Activated naive CD4-positive, alpha-beta T cell treated with anti-CD3 and anti-CD28 coated beads, Interleukin-2, amount 10 ng/mL, durations not matched to agents 7 days and 5 days (primary cell): ENCODE measurements at places on chromosomes 4 and X.

DNA sequence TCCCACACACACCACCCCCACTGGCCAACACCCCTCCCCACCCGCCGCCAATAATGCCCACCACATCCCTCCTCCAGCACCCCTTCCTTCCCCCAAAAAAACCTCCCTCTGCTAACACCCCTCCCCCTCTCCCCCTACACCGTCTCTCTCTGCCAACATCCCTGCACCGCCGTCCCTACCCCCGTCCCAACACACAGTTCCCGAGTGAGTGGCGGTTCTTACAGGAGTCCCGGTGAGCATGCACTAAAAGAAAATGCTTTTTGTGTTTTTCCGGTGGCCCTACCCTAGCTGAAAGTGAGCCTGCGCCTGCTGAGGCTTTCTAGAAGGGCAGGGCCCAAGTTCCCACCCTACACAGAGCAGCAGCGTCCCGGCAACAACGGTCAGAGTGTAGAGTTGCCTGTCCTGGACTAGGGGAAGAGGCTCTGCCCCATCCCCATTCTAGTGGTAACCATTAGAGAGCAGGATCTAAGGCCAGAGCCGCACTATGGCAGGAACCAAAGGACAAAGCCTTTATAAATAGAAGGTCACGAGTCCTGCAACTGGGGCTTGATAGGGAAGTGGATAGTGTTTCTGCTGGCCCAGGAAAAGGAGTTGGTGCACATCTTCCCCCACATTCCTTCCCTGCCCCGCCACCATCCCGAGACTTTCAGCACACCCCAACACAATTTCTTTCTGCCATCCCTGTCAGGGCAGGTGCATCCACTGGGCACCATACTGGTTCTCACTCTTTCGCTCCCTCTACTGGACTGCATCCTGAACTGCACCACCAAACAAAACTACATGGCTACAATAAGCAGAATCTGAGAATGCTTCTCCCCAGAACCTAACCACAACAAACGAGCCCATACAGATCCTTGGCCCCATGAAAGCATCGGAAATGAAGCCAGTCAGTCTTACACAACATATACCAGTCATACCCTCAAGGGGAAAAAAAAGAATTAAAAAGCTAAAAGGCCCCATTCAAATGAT is 78.1 kb upstream of the PAGE3 start:
- H3K4me3 ChIP-seq: no peak overlapping the region
- no peaks in the 10 kb centered on the region for H3K27me3 ChIP-seq
- no peaks in the 10 kb centered on the region for H3K36me3 ChIP-seq
- peaks cover 22% of the 10 kb centered on the region for H3K4me1 ChIP-seq

GRCh38 chr4:42309361-42310260 is 87.7 kb upstream of the SHISA3 start:
- no peak for DNase-seq
- H3K27me3 ChIP-seq: peaks cover 4% of the 10 kb centered on the region
- no peak overlapping the region for H3K4me3 ChIP-seq
- H3K4me1 ChIP-seq: no peaks in the 10 kb centered on the region
- H3K27ac ChIP-seq: no peak overlapping the region

DNA sequence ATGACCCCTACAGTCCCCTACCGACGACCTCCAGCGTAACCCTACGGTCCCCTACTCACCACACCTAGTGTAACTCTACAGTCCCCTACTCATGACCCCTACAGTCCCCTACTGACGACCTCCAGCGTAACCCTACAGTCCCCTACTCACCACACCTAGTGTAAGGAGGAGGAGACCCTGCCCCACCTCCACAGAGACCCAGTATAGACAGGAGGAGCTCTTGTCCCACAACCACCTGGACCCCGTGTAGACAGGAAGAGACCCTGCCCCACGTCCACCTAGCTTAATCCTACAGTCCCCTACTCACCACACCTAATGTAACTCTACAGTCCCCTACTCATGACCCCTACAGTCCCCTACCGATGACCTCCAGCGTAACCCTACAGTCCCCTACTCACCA is 26.9 kb downstream of the CSF2RA start:
- no peak overlapping the region for H3K27ac ChIP-seq
- no peak overlapping the region for H3K4me3 ChIP-seq
- peaks cover 33% of the 10 kb centered on the region for H3K27me3 ChIP-seq
- DNase-seq: no peak
- no peaks in the 10 kb centered on the region for H3K36me3 ChIP-seq

DNA sequence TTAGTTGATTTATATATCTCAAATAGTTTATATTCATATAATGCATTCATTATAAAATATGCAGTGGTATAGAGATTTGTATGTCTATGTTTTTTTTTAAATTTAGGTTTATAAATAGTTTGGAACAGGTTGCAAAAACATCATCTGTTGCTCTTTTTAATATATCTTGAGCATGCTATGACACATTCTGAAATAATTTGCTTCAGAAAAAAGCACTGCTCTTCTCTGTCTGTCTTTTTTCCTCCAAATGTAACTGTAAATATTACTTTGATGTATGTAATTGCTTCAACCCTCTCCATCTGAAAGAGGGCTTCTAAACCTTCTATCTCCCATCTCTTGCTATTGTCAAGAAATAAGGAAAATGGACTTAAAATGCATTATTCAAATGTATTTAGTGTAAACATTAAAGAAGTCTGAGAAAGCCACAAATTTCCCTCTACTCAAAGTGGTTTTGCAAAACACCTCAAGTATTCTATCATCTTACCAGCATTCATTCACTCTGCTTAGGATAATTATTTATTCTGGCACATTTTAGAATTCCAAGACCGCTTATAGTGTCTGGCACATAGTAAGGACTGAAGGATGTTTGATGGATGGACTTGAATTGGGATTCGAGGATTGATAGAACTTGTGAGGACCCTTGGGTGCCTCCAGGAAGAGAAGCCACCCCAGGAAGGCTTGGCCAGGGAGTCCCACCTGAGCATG is 87.8 kb downstream of the CLNK start:
- no peaks in the 10 kb centered on the region for H3K4me1 ChIP-seq
- H3K36me3 ChIP-seq: no peaks in the 10 kb centered on the region
- no peak overlapping the region for H3K27ac ChIP-seq

DNA sequence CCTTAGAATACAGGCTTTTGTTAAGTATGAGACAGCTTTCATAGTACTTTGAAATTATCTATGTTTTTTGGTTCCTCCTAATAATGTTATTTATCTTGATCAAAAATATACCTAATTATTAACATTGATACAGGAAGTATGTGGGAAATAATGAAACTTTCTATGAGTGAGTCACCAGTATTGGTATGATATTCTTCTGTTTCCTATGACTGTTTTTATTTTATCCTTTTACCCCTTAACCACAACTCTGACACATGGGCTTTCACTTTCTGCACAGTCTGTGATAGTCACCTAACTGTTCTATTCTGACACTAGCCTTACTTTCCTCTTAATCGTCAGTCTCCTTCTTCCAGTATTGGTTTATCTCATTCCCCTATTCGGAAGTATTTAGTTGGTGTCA is 4.7 kb downstream of the THAP9 start:
- H3K27me3 ChIP-seq: no peaks in the 10 kb centered on the region
- no peak overlapping the region for H3K4me3 ChIP-seq
- H3K4me1 ChIP-seq: peaks cover 30% of the 10 kb centered on the region
- H3K27ac ChIP-seq: peak overlapping the region; percentile 21
- DNase-seq: peak; percentile 58

DNA sequence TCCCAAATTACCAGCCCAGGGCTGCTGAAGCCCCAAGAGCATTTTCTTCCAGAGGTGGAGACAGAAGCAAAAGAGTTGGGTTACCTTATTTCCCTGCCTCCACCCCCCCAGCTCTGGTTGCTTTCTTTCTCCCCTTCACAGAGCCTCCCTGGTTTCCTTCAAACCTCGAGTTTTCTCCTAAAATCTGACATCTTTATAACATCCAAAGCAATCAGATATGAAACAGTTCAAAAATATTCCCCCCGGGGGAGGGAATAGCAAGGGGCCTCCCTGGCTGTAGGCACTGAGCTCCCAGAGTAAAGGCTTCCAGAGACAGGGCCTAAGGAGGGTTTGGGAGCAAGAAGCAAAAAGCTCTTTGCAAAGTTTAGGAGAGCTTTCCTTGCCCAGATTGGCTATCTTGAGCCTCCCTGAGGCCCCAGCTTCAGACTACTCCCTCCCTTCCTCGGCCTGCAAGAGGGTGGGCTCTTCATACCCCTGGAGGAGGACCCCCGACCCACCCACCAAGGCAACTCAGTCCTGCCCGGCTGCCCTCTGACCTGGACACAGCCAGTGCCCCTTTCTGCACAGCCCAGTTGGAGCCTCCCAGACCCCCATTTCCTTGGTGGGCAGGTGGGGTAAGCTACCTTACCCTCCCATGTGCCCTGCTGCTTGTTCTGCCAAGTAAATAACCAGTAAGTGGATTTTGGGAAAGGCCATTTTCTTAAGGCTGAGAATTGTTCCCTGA is 7.6 kb downstream of the MAMLD1 start:
- H3K27me3 ChIP-seq: peaks cover 7% of the 10 kb centered on the region
- peaks cover 1% of the 10 kb centered on the region for H3K36me3 ChIP-seq
- DNase-seq: no peak
- no peak overlapping the region for H3K4me3 ChIP-seq
- no peak overlapping the region for H3K27ac ChIP-seq

DNA sequence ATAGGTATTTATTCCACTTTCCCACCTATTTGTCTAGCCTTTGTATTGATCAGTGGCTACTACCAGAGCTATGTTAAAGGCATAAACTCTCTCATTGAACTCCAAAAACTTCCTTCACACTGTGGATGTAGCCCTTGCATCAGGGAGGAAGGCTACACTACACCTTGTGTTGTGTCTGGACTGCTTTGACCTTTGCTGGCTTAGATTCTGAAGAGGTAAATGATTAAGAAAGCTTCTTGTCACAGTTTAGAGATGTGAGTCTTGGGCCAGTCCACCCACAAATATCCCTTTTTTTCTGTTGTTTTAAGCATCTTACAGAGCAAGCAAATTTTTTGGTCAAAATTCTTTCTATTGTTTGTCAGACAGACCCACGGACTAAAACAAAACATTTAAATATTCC is 1.9 kb downstream of the ENPEP start:
- no peak for DNase-seq
- H3K4me1 ChIP-seq: no peaks in the 10 kb centered on the region
- no peak overlapping the region for H3K4me3 ChIP-seq
- no peaks in the 10 kb centered on the region for H3K36me3 ChIP-seq
- H3K27ac ChIP-seq: no peak overlapping the region

- H3K36me3 ChIP-seq: peaks cover 1% of the 10 kb centered on the region
- H3K27ac ChIP-seq: no peak overlapping the region
- H3K4me3 ChIP-seq: no peak overlapping the region
- no peaks in the 10 kb centered on the region for H3K27me3 ChIP-seq
- peaks cover 8% of the 10 kb centered on the region for H3K4me1 ChIP-seq
These were observed 150.1 kb upstream of the CASK start for GRCh38 chrX:42073448-42073847.

- H3K27ac ChIP-seq: no peak overlapping the region
- peaks cover 2% of the 10 kb centered on the region for H3K4me1 ChIP-seq
- peaks cover 77% of the 10 kb centered on the region for H3K27me3 ChIP-seq
- no peaks in the 10 kb centered on the region for H3K36me3 ChIP-seq
These were observed 1.8 kb downstream of the FGFR3 start for GRCh38 chr4:1794809-1795298.

- H3K4me1 ChIP-seq: no peaks in the 10 kb centered on the region
- H3K4me3 ChIP-seq: no peak overlapping the region
- DNase-seq: no peak
- no peaks in the 10 kb centered on the region for H3K27me3 ChIP-seq
- no peak overlapping the region for H3K27ac ChIP-seq
- H3K36me3 ChIP-seq: peaks cover 2% of the 10 kb centered on the region
These were observed 138.6 kb upstream of the NAP1L5 start for GRCh38 chr4:88836216-88836615.

- DNase-seq: no peak
- H3K36me3 ChIP-seq: no peaks in the 10 kb centered on the region
- H3K4me1 ChIP-seq: no peaks in the 10 kb centered on the region
- H3K4me3 ChIP-seq: no peak overlapping the region
- H3K27me3 ChIP-seq: no peaks in the 10 kb centered on the region
- no peak overlapping the region for H3K27ac ChIP-seq
These were observed 172.8 kb downstream of the APBB2 start for GRCh38 chr4:41041551-41041950.

GRCh38 chr4:106629268-106629625 is 260.7 kb upstream of the GIMD1 start:
- no peaks in the 10 kb centered on the region for H3K4me1 ChIP-seq
- DNase-seq: no peak
- no peak overlapping the region for H3K4me3 ChIP-seq
- H3K27me3 ChIP-seq: no peaks in the 10 kb centered on the region
- H3K36me3 ChIP-seq: no peaks in the 10 kb centered on the region

GRCh38 chr4:7937006-7937405 is 2.7 kb downstream of the AFAP1 start:
- peaks cover 43% of the 10 kb centered on the region for H3K4me1 ChIP-seq
- peak overlapping the region; percentile 84 for H3K4me3 ChIP-seq
- peak overlapping the region; percentile 60 for H3K27ac ChIP-seq
- no peak for DNase-seq

- no peak for DNase-seq
- no peaks in the 10 kb centered on the region for H3K4me1 ChIP-seq
- H3K36me3 ChIP-seq: no peaks in the 10 kb centered on the region
- H3K4me3 ChIP-seq: no peak overlapping the region
These were observed 556.7 kb upstream of the BOD1L1 start for GRCh38 chr4:14184265-14184664.

DNA sequence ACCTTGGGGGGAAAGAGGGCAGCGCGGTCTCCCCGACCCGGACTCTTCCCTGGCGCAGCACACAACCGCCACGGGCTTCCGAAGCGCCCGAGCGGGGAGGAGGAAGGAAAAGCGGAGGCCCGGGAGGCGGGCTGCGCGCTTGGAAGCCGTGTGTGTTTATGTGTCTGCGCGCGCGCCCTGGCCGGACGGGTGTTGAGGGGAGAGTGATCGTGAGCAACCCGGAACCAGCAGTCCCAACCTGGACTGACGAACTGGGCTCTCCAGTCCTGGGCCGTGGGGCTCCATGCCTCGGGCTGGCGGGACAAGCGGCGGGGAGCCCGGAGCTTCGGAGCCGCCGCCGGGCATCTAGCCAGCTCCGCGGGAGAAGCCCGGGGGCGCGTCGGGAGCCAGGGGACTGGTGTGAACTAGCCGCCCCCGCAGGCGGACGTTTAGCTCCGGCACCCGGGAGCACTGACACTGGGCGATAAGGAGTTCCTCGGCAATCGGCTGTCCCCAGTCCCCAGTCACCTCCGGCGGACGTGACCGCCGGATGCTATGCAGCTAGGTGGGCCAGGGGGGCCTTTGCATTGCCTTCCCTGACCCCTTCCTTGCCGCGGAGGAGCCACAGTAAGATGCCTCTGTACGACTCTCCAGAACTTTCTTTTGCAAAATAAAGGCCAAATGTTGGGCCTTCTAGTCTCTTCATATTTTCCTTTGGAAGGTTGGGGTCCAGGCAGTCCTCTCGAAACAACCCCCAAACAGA is 74.8 kb upstream of the BCOR start:
- no peaks in the 10 kb centered on the region for H3K36me3 ChIP-seq
- H3K27me3 ChIP-seq: no peaks in the 10 kb centered on the region
- H3K4me1 ChIP-seq: peaks cover 53% of the 10 kb centered on the region
- DNase-seq: peak; percentile 52
- H3K27ac ChIP-seq: peak overlapping the region; percentile 99
